Coronary artery (tissue), 2 donors: ENCODE measurements at places on chromosomes 11 and 22.

DNA sequence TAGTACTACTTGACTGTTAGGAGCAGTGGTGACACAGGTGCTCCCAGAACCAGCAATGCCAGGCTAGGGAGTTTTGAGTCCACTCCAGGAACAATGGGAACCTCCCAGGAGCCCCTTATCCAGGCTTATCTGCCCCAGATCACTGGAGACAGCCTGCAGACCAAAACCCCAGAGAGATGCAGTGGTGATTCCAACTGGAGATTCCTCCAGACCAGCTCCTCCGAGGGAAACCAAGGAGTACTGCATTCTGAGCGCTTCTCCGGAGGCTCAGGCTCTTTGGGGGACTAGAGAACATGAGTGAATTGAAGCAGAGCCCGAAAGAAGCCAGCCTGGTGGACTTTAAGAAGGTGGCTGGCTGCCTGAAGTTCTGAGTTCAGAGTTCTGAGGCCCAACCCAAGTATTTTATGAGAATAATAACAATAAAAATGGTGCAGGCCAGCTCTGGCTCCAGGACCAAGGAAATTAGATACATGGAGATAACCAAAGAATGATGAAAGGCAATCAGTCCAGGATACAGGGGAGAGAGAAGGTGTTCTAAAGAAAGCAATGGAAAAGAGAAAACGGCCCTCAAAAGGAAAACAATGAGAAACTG is 1.3 kb upstream of the TMEM25 start:
- DNase-seq, result no peak

- DNase-seq, result no peak
Measured at GRCh38 chr11:84890676-84891075, 736.5 kb downstream of the DLG2 start.

DNA sequence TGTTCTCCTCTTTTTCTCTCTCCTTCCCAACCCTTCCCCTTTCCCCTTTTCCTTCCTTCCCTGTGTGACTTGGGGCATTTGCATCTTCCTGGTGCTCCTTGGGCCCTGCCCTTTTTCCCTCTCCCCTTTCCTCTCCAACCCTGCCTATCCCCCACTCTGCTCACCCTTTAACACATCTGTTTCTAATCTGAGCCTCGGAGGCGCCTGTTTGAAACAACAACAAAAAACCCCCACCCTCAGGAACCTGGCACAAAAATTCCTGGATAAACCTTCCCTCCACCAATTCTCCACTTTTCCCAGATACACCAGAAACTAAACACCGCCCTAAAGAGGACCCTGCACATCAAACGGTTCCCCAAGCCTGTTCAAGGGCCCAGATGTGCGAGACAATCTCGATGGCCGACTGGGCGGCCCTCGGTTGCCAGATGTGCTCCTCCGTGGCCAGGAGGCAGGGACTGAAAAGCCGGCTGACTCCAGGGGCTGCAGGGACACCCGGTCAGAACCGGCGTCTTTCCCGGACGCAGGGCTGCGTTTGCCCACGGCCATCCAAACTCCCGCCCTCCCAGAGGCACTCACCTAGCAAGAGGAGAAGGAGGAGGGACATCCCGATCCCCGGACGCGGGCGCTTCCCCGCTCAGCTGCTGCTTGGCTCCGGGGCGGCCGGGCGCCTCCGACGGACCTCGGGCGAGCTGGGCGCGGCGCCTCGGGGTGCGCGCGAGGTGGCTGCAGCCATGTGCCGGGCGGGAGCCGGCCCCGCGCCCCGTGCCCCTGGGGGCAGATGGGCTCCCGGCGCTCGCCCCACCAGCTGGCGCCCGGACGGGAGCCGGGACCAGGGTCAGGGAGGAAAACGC is 486 bp downstream of the CLMP start:
- peak; percentile 71 for DNase-seq

DNA sequence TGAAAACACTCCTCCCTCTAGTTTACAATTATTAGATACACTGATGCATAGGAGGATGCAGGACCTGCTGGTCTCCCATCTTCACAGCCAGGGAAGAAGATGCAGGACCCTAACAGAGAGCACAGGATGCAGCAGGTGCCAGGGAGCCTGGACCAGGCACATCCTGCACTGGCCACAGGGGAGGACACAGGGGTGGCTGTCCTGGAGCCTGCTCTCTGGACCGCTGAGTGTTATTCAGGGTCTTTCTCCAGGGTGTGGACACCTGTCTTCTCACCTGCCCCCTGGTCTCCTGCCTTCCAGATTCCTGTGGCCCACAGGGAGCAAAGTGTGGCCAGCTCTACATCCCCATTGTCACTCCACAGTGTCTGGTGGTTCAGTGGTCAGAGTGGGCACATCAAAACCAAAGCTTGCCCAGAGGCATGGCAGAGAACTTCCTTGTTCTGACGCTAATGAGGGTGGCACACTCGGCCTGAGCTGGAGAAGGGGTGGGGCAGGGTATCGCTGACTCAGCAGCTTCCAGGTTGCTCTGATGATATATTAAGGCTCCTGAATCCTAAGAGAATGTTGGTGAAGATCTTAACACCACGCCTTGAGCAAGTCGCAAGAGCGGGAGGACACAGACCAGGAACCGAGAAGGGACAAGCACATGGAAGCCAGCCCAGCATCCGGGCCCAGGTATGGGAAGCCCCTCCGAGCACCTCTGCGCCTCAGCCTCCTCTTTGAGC is at the start of gene APOBEC3A:
APOBEC3A (plus strand) TSS at position 564 of the 725 bp plus-strand sequence; CDS start at position 647, 83 bp downstream.
- no peak for DNase-seq

- DNase-seq, result no peak
Measured at GRCh38 chr11:36002196-36002595, 58.3 kb downstream of the LDLRAD3 start.

DNA sequence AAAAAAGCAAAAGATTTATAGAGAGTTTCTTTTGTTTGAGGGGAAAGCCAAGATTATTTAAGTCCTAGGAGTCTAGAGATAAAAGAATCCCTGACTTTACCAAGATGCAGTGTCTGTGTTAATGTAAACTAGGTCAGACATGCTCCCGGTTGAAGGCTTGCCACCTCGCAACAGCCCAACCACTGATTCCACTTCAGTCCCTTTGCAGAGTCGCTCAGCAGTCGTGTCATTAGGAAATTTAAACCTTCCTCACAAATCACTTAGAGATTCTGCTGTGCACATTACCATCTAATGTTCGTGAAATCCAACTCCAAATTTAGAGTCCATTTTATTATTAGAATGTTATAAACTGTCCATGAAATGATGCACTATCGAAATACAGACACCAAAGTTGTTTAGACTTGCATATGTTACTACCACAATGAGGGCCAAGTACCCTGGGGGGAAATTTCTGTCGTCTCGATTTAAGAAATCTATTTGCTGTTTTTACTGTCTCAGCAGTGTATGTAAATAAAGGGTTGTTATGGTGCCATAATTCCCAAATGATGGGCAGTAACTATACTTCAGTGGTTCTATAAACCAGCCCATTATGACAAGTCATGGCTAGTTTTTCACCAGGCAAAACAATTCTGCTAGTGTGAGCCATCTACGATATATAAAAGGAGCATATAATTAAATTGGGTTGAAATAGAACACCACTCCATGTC is 101.4 kb upstream of the MTNR1B start:
- DNase-seq, result no peak

GRCh38 chr11:44004452-44005062 is 43.2 kb upstream of the ACCSL start:
- DNase-seq, result peak; percentile 43

DNA sequence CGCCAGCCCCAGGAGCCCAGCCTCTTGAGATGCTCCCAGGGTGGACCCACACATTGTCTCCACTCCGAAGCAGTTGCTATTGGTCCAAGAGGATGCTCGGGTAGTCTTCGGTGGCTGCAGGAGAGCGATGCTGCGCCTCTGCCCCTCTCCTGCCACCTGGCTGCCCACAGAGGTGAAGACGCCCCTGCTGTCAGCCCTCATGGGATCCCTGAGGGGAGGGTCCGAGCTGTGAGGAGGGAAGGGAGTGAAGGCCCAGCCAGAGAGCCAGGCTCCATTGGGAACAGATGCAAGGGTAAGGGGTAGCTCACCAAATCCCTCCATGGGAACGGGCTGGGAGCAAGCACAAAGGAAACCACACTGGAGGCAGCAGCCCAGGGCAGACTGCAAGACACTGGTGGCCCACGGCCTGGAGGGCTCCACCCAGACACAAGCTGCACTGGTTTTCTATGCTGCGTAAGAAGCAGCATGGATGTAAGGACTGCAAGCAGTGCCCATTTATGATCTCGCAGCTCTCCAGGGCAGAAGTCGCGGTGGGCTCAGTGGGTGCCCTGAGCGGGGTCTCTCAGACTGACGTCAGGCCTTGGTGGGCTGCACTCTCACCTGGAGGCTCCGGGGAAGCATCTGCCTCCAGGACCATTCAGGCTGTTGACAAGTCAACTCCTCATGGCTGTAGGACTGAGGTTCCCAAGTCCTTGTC is 15.7 kb downstream of the TSPAN32 start:
- no peak for DNase-seq

GRCh38 chr11:113802621-113803020 is 23.0 kb downstream of the CLDN25 start:
- no peak for DNase-seq

- DNase-seq, result no peak
Measured at GRCh38 chr11:57453543-57454177, 6.7 kb upstream of the RTN4RL2 start.

GRCh38 chr22:23221351-23221804 is 41.1 kb downstream of the BCR start:
- DNase-seq, result no peak

- DNase-seq, result no peak
Measured at GRCh38 chr11:96267496-96268032, 75.4 kb downstream of the MAML2 start.

DNA sequence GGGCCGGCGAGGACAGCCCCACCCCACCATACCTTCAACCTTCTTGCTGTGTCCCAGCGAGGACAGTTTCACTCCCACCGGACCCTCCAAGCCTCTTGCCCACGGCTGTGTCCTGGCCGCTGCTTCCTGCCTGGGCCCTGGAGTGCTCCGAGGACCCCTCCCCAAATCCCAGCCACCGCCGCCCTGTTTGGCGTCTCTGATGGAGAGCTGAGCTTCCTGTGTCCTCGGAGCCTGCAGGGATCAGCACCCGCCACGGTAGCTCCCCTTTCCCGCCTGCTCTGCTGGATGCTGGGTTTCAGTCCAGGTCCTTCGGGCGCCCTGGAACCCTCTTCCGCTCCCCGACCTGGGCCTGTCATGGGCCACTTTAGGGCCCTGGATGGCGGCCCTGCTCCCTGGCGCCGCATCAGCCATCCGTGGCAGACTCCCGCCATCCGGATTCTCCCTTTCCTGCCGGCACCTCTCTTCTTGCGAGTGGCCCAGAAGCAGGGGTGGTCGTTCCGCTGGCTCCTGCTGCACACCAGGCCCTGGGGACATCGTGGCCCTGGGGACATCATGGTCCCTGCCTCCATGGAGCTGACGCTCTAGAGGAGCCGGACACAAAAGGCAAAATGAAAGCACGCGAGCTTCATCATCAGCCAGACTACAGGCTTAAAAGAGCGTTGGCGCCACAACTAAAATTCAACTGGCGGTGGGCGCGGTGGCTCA is 34.3 kb upstream of the GAL start:
- DNase-seq, result peak; percentile 69

DNA sequence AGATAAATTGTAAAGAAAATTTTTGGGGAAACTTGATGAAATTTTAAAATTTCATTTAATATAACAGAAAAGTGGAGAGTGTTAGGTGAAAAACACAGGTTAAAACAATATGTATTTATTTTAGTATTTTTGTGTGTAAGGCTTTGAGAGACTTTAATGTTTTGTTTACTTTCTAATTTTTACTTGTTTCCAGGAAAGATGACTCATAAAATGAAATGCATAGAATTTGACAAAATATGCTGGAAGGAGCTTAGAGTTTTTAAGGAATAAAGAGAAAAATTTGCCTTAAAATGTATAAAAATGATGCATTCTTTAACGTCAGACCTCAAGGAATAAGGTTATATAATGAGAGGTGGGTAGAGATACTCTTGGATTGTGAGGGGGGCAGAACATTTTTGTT is 1205.1 kb upstream of the CNTN5 start:
- no peak for DNase-seq

DNA sequence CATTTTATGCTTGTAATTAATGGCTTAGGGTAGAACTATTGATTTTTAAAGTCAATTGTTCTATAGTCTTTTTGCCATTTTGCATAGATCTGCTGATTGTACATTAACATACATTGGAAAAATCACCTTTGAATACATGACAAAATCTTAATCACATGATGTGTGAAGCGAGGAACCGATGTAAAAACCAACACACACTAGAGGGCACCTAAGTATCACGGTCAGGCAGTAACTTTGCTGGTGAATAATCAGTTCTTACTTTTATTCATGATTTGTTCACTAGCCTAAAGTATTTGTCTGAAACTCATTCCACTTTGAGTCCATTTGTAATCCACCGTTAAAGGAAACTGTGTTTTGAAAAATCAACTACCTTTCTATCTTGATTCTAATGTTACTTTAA is 28.2 kb downstream of the JHY start:
- no peak for DNase-seq

- no peak for DNase-seq
Measured at GRCh38 chr11:18171377-18172000, 1.1 kb upstream of the MRGPRX4 start.

DNA sequence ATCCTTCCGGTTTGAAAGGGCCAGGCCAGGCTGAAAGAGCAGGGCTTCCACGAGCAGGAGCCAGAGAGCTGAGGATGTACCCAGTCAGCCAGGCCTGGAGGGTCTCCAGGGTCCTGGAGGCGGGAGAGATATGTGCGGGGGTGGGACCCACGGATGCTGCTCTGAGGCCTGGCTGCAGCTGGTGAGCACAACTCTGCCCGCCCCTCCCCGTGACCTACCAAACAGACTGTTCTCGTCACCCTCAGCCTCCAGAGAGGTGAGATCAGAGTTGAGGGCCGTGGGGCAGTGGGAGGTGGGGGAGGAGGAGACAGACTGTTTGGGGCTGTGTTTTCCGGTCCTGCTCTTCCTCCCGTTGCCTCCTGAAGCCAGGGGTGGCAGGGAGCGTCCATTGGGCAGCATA is 42.2 kb downstream of the TRIOBP start:
- no peak for DNase-seq

GRCh38 chr11:69396948-69397307 is 84.5 kb upstream of the LINC01488 start:
- no peak for DNase-seq

GRCh38 chr11:47067401-47067800 is 109.3 kb downstream of the ARFGAP2 start:
- no peak for DNase-seq

- no peak for DNase-seq
Measured at GRCh38 chr22:42930810-42931420, 73.8 kb upstream of the ARFGAP3 start.

DNA sequence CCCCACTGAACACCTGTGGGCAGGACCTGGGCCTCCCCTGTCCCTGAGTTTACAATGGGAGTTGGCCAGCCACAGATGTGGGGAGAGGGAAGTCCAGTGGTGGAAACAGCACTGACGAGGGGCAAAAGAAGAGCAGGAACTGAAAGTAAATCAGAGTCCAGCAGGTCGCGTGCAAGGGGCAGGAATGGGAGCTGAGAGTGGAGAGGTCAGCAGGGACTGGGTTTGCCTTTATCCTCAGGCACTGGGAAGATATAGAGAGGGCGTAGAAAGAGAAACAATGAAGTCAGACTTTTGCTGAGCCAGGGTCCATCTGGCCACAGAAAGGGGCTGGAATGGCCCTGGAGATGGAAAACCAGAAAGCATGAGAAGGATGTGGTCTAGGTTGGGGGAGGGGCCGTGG is 8.5 kb downstream of the P2RY6 start:
- DNase-seq, result no peak
